ENCODE measurements at places on chromosomes 6 and 20.
A peak's percentile ranks its signal among the peaks of the same experiment; 100 is the strongest.

- DNase-seq, result no peak
Measured at GRCh38 chr20:49724408-49725223, 10.9 kb upstream of the B4GALT5 start.

- DNase-seq, result no peak
Measured at GRCh38 chr6:33958526-33959328, 154.9 kb upstream of the MLN start.

GRCh38 chr6:12275107-12275506, 15.1 kb upstream of the EDN1 start:
- no peak for DNase-seq

- no peak for DNase-seq
Measured at GRCh38 chr20:45320948-45321595, 13.0 kb upstream of the MATN4 start.

DNA sequence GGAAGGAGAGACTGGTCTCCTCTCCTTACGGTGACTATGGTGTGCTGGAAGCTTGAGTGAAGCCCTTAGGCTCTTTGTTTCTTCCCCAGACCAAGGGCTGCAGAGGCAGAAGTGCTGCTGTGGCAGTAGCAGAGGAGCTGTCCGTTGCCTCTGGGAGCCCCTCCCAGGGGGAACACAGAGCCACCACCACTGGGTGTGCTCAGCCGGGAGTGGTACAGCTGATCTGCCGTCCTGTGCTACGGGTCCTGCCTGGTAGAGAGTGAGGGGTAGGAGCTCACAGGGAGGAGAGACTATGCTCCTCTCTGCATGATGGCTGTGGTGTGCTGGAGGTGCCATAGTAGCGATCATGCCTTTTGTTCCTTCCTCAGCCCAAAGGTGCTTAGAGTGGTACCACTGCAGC, 318.7 kb downstream of the DOK5 start:
- DNase-seq, result no peak

GRCh38 chr6:127952831-127953230, 52.0 kb upstream of the THEMIS start:
- DNase-seq, result no peak

- DNase-seq, result no peak
Measured at GRCh38 chr6:113629256-113629655, 227.9 kb upstream of the MARCKS start.

DNA sequence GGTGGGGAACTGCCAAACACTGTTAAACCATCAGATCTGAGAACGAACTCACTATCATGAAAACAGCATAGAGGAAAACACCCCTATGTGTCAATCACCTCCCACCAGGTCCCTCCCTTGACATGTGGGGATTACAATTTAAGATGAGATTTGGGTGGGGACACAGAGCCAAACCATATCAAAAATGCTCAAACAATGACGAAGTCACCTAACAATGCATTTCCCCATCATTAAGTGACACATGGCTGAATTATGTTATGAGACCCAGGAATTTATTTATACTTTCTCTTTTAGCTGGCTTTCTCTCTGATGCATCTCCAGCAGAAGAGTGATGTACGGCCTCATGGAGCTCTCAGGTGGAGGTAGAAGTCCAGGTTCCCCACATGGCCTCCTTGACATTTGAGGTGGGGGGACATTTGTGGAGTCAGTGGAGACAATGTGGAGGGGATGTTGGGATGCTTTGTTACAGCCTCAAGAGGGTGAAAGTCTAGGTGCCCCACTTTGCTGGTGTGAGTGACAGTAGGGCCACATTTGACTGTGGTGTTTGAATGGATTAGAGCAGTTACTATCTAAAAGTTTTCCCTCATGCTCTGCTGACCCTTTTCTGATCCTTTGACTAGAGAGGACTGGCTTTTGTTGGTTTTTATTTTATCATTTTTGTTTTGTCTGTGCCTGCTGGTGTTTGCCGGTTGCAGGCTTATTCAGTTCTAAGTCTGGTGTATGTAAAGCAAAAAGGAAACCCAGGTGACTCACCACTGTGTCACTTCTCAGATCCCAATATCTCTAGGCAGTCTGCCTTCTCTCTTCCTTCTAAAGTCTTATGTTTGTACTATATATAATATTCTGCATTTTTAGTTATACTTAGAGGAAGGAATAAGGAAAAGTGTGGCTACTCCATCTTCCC, 18.5 kb upstream of the DCBLD1 start:
- no peak for DNase-seq

DNA sequence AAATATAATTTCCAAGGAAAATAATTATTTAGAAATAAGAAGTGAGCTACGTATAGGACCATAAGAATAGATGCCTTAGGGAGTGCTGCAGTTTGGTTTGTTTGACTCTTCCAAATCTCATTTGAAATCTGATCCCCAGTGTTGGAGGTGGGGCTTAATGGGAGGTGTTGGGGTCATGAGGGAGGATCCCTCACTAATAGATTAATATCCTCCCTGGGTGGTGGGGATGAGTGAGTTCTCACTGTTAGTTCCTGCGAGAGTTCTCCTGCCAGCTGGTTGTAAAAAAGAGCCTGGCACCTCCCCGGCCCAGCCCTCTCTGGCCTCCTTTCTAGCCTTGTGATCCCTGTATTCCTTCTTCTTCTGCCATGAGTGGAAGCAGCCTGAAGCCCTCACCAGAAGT, 69.3 kb downstream of the RCAN2 start:
- DNase-seq, result no peak

GRCh38 chr20:3123542-3123941, 36.1 kb downstream of the FASTKD5 start:
- no peak for DNase-seq

DNA sequence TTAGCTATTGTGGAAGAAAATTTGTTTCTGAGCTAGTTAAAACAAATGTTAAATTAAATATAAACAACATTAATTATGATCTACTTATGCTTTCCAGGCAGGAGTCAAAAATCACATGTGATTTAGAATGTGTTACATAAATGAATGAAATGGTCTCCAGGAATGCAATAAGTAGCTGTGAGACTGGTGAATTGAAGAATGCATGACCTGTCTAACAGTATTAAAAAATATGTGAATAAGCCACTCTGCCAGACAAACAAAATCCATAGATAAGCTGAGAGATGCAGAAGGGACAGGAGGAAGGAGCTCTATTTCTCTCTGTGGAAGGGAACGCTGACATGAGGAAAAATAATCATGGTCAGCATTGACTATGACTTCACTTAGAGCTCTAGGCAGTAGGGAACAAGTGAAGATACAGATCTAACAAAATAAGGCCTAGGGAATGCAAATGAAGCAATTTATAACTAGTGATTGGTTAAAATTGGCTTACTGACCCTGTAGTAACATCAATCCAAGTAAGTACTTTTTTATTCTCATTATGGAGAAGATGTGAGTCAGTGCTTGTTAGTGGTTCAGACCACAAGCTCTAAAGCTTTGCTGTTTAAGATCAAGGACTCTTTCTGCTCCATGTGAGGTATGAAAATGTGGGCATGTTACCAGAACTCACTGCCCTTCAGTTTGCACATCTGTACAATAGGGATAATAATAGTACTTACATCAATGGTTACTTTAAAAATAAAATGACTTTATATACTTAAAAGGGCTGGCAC, 432.6 kb downstream of the MMUT start:
- DNase-seq, result no peak

DNA sequence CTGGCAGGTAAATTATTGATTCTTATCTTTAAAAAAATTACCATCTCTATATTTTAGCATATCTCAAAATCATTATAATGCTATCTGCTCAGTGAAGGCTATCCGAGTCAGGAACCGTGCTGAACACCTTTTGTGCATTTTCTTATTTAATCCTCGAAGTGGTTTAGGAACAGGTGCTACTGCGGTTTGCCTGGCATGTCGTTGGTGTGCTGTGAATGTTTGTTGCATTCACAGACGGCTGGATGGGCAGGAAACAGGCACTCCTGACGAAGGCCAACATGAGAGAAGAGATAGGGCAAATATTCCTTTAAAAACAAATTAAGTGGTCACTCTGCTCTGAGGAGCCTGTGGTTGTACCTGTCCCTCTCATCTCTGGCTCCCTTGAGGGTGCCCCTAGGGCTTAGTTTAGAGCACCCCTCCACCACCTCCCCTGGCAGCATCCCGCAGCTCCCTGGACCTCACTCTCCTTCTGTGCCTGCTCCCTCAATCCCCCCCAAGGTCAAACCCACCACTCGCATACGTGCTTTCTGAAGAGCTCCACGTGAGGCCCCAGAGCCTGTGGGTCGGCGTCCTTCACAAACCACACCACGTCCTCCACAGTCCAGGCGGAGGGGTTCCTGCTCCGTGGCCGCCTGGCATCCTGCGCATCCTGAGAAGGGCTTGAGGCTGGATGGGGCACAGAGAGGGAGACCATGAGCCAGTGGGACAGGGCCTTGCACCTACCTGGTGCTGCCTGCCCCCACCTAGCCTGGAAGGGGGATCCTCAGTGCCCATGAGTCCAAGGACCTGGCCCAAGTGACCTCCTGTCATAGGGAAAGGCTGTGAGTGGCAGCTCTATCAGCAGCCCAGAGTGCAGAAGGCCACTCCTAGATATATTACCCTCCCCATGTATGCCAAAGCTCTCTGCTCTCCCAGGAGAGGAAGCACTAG, 116.5 kb downstream of the SCML4 start:
- no peak for DNase-seq

DNA sequence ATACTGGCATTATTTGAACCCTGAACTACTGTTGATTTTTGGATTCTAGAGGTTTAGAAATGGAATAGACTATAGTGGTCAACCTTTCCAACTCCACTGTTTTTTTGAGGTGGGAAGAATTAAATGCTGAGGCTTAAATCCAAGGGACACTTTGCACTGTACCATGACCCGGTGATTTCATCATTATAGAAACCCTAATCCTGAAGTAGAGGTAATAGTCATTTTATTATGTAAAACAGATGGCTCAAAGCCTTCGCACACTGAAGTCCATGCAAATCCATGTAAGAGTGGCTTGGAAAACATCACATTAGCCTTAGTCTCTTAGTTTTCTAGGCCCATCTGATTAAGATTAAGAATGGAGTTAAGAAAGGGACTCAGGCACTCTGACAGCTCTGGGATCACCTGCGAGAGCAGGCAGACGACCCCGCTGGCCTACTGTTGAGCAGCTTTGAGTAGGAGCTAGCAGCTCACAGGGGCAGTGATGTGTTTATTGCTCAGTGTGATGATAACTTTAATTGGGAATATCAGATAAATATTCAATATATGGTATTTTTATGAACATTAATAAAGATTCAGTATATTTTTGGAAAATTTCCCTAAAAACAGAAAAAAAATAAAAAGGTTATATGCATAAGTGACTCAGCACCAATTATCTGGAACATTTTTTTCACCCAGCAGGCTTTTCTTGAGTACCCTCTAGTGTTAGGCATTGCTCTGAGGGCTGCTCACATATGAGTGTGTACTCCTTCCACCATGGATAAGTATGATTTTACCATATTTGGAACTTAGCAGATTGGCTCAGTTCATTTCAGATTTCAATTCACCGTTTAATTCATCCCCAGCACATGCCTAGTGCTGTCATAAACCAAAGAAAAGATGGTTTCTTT, 13.4 kb downstream of the SLX4IP start:
- no peak for DNase-seq

- no peak for DNase-seq
Measured at GRCh38 chr20:63461104-63461763, 11.2 kb downstream of the KCNQ2 start.

DNA sequence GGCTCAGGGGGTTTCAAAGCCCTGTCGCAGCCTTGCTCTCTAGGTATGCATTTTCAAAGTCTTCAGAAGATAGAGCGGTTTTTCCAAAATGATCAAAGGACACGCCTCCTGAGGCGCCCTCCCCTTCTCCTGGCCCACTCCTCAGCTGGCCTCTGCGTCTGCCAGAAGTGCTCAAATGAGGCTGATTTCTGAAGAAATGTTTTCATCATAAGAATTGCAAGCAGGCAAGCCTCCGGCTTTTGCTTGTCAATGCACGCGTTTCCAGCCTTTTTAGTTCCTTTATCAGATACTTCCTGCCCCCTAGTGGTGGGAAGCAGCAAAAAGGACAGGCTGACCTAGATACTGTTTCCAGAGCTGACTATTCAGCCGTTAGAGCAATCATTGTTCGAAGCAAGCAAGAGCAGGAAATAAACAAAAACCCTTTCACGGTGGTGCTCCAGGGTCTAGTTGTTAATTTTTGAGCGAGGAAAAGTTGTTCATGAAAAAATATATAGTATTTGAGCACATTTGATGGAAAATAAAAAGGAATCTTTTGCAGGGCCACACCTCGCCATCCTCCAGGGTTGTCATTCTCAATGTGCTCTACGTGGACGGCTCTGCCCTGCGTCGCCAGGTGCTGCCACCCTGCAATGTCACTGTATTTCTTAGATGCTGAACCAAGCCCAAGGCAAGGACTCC, 93.4 kb upstream of the ASF1A start:
- peak; percentile 63 for DNase-seq

- DNase-seq, result no peak
Measured at GRCh38 chr6:31304683-31305082, 32.8 kb upstream of the HLA-C start.

All from esophagus squamous epithelium (tissue), 5 donors.